Stimulated activated CD4-positive, alpha-beta T cell treated with anti-CD3 and anti-CD28 coated beads, Interleukin-1b, Interleukin-23, amount 100 ng/mL, for 1 hour (primary cell): ENCODE measurements at places on chromosomes 5 and 9.

- no peak for DNase-seq
These were observed 125.0 kb downstream of the MSX2 start for GRCh38 chr5:174849426-174849825.

- no peak for DNase-seq
These were observed 81.6 kb upstream of the KLF4 start for GRCh38 chr9:107571148-107571547.

GRCh38 chr9:70293214-70293613 is 34.4 kb downstream of the SMC5 start:
- DNase-seq: no peak

DNA sequence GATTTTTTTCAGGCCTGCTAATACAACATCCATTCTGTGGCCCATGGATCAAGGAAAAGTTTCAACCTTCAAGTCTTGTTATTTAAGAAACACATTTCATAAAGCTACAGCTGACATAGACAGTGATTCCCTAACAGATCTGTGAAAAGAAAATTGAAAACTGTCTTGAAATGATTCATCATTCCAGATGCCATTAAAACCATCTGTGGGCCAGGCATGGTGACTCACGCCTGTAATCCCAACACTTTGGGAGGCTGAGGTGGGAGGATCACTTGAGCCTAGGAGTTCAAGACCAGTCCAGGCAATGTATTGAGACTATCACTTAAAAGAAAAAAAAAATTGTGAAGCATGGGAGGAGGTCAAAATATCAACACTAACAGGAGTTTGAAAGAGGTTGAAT is 6.0 kb downstream of the RAPGEF6 start:
- no peak for DNase-seq

- no peak for DNase-seq
These were observed 117.8 kb downstream of the FGF18 start for GRCh38 chr5:171537070-171537849.

- peak; percentile 41 for DNase-seq
These were observed 116.8 kb downstream of the RGS3 start for GRCh38 chr9:113580041-113580953.

DNA sequence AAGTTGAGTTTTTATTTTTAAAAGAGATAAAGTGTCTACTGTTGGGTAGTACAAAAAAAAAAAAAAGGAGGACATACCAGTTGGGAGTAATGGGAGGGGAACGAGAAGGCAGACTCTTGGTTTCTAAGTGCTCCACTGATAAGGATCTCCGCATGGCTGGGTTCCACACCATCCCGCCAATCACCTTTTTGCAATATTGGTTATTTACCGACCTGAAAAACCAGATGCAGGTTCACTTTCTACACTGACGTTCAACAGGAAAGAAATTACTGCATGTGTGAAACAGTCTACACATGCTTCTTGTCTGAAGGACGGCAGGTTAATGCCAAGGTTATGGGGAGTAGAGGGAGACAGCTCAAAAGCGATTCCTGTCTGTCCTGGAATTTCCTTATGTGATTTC is 75.5 kb downstream of the PTPN3 start:
- no peak for DNase-seq

DNA sequence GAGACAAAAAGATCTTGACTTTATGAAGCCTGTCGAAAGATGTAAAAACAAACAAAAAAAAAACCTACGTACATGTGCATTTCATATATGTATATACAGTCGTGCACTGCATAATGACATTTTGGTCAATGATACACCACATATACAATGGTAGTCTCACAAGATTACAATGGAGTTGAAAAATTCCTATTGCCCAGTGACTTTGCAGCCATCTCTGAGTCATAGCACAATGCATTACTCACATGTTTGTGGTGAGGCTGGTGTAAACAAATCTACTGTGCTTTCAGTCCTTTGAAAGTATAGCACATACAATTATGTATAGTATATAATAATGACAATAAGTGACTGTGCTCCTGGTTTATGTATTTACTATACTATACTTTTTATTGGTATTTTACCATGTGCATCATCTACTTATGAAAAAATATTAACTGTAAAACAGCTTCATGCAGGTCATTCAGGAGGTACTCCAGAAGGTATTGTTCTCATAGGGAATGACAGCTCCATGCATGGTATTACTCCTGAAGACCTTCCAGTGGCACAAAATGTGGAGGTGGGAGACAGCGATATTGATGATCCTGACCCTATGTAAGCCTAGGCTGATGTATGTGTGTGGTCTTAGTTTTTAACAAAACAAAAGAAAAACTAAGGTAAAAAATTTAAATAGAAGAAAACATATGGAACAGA is 73.7 kb upstream of the FST start:
- DNase-seq: no peak

- DNase-seq: no peak
These were observed 14.8 kb downstream of the RBM27 start for GRCh38 chr5:146218168-146218567.

DNA sequence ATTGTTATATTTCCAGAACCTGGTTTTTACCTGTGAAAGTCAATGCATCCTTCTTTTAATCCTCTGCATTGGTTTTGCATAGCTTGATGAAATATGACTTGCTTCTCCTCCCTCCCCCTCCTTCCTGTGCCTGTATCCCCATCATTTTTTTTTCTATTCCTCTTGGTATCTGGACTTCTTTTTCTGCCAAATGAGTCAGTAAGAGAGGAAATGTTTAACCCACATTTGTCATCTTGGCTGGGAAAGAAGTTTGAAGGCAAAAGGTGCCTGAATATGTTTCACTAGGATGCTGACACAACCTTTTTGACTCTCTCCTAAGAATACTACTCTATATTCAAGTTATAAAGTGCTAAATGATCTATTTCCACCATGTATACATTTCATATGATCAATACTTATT is 35.5 kb upstream of the CDKN2B start:
- no peak for DNase-seq

DNA sequence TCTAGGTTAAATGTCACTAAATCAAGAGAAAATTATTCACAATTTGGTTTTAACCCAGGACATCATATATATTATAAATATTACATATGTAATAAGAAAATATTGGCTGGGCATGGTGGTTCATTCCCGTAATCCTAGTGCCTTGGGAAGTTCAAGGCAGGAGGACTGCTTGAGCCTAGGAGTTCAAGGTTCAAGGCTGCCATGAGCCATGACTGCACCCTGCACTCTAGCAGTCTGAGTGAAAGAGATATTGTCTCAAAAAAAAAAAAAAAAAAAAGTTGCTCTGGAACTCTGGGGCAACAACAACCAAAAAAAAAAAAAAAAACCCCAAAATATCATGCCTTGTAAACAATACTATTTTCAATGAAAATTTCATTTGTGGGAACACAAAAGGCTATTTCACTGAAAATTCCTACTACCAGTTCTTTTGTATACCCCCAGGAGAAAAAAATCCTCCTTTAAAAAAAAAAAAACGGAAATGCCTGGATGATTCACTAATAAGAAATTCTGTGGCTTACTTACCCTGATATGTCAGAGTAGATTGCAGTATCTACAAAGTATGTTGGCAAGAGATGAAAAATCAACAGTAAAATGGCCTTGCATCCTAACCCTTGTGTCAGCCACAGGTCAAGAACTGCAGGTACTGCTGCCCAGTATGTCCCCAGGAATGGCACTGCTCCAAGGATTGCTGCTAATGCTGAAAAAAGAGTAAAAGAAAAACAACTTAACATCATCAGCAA is 22.6 kb upstream of the CTNNAL1 start:
- DNase-seq: no peak

- no peak for DNase-seq
These were observed 2.0 kb upstream of the IRF1 start for GRCh38 chr5:132492386-132493125.

DNA sequence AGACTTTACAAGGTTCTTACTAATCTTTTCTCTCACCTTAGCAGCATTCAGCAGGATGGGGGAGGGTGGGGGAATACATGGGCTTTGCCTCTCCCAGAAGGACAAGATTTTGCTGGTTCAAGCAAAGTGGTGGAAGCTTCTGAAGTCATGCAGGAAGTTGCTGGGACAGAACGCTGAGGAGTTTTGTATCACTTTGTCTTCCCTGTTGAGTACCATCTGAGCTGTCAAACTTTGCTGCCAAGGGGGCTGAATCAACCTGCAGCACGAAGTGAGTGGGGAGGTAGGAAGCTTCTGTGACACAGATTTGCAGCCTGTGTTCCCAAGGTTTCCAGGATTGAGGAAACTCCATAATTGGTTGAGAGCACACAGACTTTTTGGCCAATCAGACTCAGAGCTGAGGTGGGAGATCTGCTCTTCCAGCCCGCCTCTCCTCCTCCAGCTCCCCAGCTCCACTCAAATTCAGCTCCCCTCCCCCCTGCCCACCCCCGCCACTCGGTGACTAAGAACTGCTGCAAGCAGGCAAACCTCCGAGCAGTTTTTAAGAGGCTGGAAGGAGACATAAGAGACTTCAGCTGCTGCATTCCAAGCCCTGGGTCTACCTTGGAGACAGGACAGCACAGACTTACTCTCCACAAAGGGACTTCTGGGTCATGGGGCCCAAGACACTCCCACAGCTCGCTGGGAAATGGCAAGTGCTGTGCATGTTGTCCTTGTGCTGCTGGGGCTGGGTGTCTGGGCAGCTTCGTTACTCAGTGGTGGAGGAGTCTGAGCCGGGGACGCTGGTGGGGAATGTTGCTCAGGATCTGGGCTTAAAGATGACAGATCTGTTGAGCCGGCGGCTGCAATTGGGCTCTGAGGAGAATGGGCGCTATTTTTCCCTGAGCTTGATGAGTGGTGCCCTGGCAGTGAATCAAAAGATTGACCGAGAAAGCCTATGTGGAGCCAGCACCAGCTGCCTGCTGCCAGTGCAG is at the start of gene PCDHGC5:
TSS of gene PCDHGC5 (plus strand) at position 491 of the 971 bp plus-strand sequence. CDS start at position 651, 160 bp downstream.
- DNase-seq: no peak

- no peak for DNase-seq
These were observed 119.5 kb upstream of the MTAP start for GRCh38 chr9:21682981-21683380.

DNA sequence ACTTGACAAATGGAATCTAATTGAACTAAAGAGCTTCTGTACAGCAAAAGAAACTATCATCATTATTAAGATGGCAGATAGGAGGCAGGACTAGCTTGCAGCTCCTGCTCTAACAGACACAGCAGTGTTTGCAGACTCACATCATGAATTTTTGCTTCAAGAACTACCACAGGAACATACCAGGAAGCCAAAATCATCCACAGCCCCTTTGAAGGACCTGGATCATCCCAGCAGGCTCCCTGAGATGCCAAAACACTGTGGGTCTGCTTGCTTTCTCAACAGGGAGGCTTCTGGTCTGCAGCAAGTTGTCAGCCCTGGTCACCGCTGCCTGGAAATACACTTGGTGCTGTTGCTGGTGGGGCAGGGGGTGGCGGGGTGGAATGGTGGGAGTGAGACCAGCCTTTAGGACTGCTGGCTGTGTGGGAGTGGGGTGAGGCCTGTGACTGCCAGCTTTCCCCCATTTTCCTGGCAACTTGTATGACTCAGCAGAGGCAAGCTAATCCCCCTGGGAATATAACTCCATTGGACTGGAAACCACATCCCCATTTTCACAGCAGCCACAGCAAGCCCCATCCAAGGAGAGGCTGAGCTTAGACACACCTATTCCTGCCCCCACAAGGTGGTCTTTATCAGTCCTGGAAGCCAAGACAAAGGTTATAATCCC is 533.8 kb upstream of the CYLC2 start:
- no peak for DNase-seq

DNA sequence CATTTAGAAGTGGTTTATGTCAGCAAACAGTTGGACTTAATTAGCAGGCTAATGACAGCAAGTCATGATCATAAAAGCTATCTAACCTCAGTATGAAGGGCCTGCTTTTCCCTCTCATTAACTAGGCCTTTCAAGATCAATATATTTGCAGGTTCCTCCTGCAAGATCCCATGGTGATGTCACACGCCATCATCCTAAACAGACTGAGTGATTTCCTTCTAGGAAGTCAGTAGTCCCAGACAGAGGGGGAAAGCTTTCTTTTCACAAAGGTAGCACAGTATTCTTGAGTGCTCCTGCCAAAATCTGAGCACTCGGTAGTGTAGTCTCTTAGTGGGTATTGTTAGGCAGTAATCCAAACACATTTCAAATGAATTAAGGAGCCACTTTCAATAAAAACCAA is 52.5 kb downstream of the UIMC1 start:
- no peak for DNase-seq

DNA sequence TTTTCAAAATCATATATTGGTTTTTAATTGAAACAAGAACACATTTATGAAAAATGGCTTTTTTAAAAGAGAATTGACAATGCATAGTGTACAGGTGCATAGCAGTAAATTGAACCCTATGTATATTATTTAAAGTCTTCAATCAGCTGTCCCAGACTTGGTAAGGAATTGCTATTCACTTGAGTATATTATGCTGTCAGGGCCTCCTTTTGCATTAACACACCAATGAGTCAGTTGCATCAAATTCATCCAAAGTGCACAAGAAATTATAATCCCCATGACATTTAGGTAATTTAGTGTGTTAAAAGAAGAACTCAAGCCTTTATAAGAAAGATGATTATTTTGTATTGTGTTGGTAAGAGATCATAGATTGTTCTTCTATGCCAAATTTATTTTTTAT is 748.8 kb upstream of the RIOK2 start:
- no peak for DNase-seq

- DNase-seq: no peak
These were observed 22.7 kb upstream of the CCDC180 start for GRCh38 chr9:97284798-97285197.

DNA sequence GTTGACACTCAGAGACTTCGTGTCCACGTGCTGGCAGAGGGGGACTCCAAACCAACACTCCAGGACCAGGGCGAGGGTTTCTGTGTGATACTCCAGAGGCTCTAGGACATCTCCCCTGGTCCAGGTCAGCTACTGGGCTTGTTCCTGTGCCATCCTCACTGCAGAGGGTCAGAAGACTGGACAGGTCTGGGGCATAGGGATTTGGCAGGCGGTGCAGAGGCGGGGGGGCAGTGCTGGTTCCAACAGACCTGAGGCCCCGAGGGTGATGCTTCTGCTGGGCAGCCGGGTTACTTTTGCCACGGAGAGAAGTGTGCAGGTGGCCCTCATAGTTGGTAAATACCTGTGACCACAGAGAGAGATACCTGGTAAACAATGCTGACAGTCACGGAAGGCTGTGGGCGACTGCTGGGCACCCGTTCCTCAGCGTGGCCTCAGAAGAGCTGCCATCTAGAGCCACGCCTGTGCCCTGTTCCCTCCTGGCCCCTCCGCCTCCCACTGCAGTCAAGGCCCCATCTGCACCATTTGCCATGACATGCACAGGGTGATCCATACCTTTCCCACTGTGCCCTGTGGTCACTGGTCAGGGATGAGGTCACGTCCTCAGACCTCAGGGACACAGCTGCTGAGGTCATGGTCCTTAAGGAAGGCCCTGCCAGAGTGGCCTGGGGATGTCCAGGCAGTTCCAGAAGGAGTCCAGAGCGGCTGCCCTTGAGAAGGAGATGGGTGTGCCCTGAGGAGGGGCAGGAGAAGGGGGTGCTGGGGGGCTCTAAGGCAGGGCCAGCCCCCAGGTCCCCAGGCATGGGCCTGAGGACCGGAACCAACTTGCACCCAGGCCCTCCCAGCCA is 30.0 kb downstream of the TRIP13 start:
- DNase-seq: no peak
